ENCODE measurements at places on chromosomes 12 and 14. TPM values are rescaled to one million over a fixed set of nuclear protein-coding genes. Genes with fewer than 3 reads are reported as not detected.

DNA sequence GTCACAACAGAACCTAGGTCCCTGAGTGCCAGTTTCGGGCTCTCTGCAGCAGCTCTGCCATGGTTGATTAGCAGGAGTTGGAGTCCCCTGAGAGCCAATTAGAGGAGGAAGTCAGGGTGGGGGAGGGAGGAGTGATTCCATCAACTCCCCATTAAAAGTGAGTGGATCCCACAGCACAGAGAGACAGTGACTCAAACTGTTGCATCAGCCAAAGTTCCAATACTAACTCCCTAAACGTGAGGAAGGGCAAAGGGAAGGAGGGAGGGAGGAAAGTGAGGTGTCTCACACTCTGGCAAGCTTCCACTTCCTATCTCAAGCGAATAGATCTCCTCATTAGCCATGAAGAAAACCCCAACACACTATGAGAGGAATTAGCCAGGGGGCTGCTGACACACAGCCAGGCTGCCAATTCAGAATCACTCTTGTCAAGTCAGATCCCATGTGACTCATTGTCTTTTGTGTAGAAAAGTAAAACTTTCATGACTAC, 23.6 kb downstream of the OR11H4 start:
- no peak for DNase-seq
- H3K36me3 ChIP-seq = no peaks in the 10 kb centered on the region
- no peak overlapping the region for H3K4me3 ChIP-seq

Gene SLC7A8
- total RNA-seq = 1.9 TPM

Gene RNASE7
- total RNA-seq = not detected

Gene DLGAP5
- 84.0 TPM for total RNA-seq

Gene GARIN6
- not detected for total RNA-seq

DNA sequence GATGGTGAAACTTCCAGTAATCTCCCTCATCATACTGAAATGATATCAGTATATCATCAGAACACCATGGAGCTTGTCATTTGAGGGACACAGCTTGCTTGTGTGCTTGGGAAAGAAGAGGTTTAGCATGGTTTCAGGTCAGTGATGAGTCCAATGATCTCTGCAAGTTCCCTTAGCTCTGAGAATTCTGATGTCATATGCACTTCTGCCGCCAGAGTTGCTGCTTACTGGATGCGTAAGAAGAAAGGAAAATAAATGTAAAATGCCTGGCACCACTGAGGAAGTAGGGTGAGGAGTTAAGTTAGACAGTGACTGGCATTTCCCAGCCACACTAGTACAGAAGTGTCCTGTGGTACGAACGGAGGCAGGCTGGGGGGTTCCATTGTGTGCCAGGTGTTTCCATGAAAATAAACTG, 22.6 kb downstream of the PRKCH start:
- H3K27me3 ChIP-seq = no peaks in the 10 kb centered on the region
- H3K4me1 ChIP-seq = peaks cover 95% of the 10 kb centered on the region
- H3K27ac ChIP-seq = peak overlapping the region; percentile 98
- peaks cover 83% of the 10 kb centered on the region for H3K36me3 ChIP-seq
- peak overlapping the region; percentile 80 for H3K4me3 ChIP-seq

Gene MYF6
- total RNA-seq = not detected

- peaks cover 4% of the 10 kb centered on the region for H3K4me1 ChIP-seq
- H3K4me3 ChIP-seq = no peak overlapping the region
- DNase-seq = no peak
- H3K36me3 ChIP-seq = peaks cover 35% of the 10 kb centered on the region
- H3K27ac ChIP-seq = peak overlapping the region; percentile 16
Measured at GRCh38 chr12:55780685-55781084, 36.8 kb downstream of the SARNP start.

- no peak overlapping the region for H3K4me3 ChIP-seq
- no peaks in the 10 kb centered on the region for H3K36me3 ChIP-seq
Measured at GRCh38 chr12:43154498-43155045, 397.4 kb downstream of the ADAMTS20 start.

GRCh38 chr12:77999074-77999715, 168.5 kb downstream of the NAV3 start:
- H3K4me3 ChIP-seq = no peak overlapping the region
- DNase-seq = no peak
- H3K4me1 ChIP-seq = no peaks in the 10 kb centered on the region
- no peaks in the 10 kb centered on the region for H3K27me3 ChIP-seq

- no peaks in the 10 kb centered on the region for H3K27me3 ChIP-seq
- peak overlapping the region; percentile 74 for H3K4me3 ChIP-seq
- no peaks in the 10 kb centered on the region for H3K36me3 ChIP-seq
- peak; percentile 73 for DNase-seq
- peaks cover 12% of the 10 kb centered on the region for H3K4me1 ChIP-seq
- H3K27ac ChIP-seq = peak overlapping the region; percentile 86
Measured at GRCh38 chr14:21894003-21894897, 220.6 kb upstream of the OR4E1 start.

DNA sequence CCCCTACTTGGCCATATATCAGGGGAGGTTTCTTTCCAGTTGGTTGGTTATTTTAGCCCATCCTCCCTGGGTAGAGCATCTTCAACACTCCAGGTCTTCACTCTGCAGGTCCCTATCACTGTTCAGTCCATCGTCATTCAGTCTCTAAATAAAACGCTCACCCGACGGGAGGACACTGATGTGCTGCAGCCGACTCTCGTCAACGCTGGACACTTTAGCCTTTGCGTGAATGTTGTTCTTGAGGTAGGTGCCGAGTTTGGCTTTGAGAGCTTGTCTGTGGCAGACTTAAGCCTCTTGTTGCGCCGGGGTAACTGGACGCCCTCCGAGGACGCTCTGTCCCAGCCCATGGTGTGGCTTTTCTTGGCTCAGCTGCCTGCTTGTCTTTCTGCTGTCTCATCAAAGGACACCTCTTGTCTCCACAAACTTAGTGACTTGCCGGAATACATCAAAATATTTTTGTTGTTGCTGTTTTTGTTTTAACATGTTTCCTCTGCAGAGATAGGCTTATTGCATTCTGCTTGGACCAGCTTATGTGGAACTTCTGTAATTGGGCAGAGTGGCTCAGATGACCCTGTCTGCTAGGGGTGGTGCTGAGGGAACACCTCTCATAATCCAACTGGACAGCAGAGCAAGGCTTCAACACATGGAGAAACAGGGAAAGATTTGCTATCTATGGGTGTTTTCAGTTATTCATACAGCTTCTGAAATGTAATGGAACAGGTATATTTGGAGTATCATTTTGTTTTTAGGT, 26.5 kb downstream of the TCTN1 start:
- no peak for DNase-seq
- H3K4me3 ChIP-seq = no peak overlapping the region
- H3K27ac ChIP-seq = no peak overlapping the region
- H3K27me3 ChIP-seq = no peaks in the 10 kb centered on the region

Gene KLRG1
- total RNA-seq = 10.1 TPM

Gene CD9
- total RNA-seq = 9.1 TPM

DNA sequence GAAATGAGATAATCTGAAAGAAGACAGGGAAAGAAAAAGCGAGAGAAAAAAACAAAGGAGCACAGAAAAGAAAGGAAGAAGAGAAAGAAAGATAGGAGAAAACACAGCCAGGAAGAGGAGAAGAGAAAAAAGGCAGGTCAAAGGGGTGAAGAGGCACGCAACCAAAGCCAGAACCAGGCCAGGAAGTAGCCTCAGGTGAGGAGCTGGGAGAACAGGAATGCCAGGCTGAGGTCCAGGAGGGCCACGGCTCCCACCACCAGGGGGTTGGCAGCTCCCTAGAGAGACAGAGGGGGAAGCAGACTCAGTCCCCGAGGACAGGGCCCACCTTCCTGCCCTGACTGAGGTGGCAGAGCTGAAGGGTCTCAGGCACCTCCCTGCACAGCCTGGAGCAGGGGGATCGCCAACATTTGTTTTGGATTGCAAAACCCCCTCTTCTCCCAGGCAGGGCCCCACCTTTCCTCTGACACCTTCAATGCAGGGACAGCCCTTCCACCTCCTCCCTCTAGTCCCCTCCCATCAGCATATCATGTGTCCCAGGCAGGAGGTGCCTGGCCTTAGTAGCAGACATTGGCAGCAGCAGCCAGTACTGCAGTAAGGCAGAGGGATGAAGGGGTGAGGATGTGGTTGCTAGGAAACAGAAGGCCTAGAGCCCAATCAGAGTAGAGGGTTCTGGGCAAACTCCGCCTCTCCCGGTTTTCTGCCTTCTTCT, 2.0 kb upstream of the AP1G2 start:
- peaks cover 12% of the 10 kb centered on the region for H3K36me3 ChIP-seq
- no peak overlapping the region for H3K4me3 ChIP-seq
- peaks cover 10% of the 10 kb centered on the region for H3K27me3 ChIP-seq
- H3K4me1 ChIP-seq = peaks cover 19% of the 10 kb centered on the region
- peak; percentile 20 for DNase-seq
- peak overlapping the region; percentile 4 for H3K27ac ChIP-seq

DNA sequence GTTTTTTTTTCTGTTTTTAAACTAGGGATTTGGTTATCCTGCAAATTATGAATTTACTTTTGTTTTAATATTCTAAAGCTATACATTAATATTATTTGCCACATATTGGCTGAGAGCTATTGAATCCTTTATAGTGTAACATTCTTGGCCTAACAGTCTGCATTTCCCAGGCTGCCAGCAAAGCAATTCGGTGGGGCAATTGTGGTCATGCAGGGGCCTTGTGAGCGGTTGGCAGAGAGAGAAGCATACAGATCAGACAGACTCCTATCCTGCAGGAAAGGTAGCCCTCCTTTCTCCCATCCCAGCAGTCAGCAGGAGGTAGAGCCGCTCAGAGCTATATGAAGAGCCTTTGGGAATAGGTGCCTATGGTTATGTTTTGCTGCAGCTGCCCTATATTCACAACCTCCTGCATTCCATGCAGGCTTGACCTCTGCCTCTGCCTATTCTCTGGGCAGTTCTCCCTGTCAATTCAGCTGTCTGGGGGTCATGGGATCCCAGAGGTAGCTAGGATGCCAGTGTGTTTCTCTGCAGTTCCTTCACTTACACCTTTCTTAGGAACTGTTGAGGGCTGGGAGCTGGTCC, 144.7 kb downstream of the GPHN start:
- no peak overlapping the region for H3K27ac ChIP-seq
- no peak for DNase-seq
- H3K4me1 ChIP-seq = peaks cover 16% of the 10 kb centered on the region
- peaks cover 14% of the 10 kb centered on the region for H3K36me3 ChIP-seq
- H3K4me3 ChIP-seq = no peak overlapping the region

Gene KRT81
- total RNA-seq = not detected

- peaks cover 23% of the 10 kb centered on the region for H3K4me1 ChIP-seq
- H3K27me3 ChIP-seq = no peaks in the 10 kb centered on the region
- H3K27ac ChIP-seq = no peak overlapping the region
- no peak for DNase-seq
- H3K4me3 ChIP-seq = no peak overlapping the region
Measured at GRCh38 chr12:52054833-52055730, 3.8 kb downstream of the NR4A1 start.

Gene DCTN2
- total RNA-seq = 68.6 TPM

Gene STXBP6
- total RNA-seq = not detected

- no peaks in the 10 kb centered on the region for H3K27me3 ChIP-seq
- H3K4me1 ChIP-seq = peaks cover 29% of the 10 kb centered on the region
- peak overlapping the region; percentile 79 for H3K4me3 ChIP-seq
- no peak overlapping the region for H3K27ac ChIP-seq
- H3K36me3 ChIP-seq = peaks cover 8% of the 10 kb centered on the region
Measured at GRCh38 chr14:102592763-102593060, 263 bp downstream of the RCOR1 start.

Gene NUBPL
- total RNA-seq = 14.3 TPM

DNA sequence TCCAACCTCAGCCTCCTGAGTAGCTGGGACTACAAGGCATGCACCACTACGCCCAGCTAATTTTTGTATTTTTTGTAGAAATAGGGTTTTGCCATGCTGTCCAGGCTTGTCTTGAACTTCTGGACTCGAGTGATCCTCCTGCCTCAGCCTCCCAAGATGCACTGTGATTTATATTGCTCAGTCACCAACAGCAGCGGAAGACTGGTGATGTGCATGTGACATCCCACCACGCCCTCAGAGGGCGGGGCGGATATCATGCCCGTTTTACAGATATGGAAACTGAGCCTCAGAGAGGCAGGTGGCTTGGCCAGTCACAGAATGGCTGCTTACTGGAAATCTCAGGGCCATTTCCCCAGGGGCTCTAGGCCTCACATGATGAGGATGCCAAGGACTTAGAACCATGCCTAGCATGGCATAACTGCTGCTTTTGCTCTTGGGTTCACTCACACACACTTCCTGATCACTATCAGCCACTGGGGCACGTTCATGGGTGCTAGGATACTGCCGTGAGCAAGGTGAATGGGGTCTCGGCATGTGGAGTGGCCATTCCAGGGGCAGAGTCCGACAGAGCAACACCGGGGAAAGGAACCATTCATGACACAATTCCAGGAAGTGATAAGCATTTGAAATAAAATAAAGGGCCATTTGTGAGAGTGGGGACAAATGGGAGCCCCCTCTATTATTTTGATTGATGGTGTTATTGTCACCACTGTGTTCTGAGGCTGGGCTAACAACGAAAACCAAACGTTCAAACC, 31.9 kb downstream of the RBM19 start:
- peaks cover 37% of the 10 kb centered on the region for H3K36me3 ChIP-seq
- no peak overlapping the region for H3K4me3 ChIP-seq
- no peak for DNase-seq
- H3K4me1 ChIP-seq = peaks cover 20% of the 10 kb centered on the region

GRCh38 chr12:131950182-131950913, 606 bp downstream of the EP400 start:
- H3K4me1 ChIP-seq = peaks cover 37% of the 10 kb centered on the region
- no peaks in the 10 kb centered on the region for H3K27me3 ChIP-seq
- H3K27ac ChIP-seq = peak overlapping the region; percentile 91
- peaks cover 12% of the 10 kb centered on the region for H3K36me3 ChIP-seq

DNA sequence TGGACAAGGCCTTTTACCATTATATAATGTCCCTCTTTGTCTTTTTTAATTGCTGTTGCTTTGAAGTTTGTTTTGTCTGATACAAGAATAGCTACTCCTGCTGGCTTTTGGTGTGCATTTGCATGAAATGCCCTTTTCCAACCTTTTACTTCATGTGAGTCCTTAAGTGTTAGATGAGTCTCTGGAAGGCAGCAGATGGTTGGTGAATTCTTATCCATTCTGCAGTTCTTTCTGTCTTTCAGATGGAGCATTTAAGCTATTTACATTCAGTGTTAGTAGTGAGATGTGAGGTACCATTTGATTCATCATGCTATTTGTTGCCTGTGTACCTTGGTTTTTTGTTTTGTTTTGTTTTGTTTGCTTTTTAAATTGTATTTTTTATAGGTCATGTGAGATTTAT, 208.3 kb downstream of the GPHN start:
- no peaks in the 10 kb centered on the region for H3K27me3 ChIP-seq
- peaks cover 31% of the 10 kb centered on the region for H3K36me3 ChIP-seq
- H3K4me1 ChIP-seq = peaks cover 37% of the 10 kb centered on the region

GRCh38 chr12:32089586-32089985, 17.1 kb upstream of the BICD1 start:
- no peak for DNase-seq
- no peak overlapping the region for H3K27ac ChIP-seq
- H3K4me3 ChIP-seq = no peak overlapping the region
- no peaks in the 10 kb centered on the region for H3K27me3 ChIP-seq
- H3K36me3 ChIP-seq = no peaks in the 10 kb centered on the region

- no peak overlapping the region for H3K27ac ChIP-seq
- H3K36me3 ChIP-seq = peaks cover 5% of the 10 kb centered on the region
- peaks cover 6% of the 10 kb centered on the region for H3K4me1 ChIP-seq
- peaks cover 52% of the 10 kb centered on the region for H3K27me3 ChIP-seq
- DNase-seq = peak; percentile 15
- peak overlapping the region; percentile 69 for H3K4me3 ChIP-seq
Measured at GRCh38 chr14:35534208-35534872, 376 bp downstream of the INSM2 start.

All from activated CD8-positive, alpha-beta T cell treated with anti-CD3 and anti-CD28 coated beads for 36 hours (primary cell).